Femur (tissue), 1 donor: ENCODE measurements at places on chromosomes 12 and 14.

DNA sequence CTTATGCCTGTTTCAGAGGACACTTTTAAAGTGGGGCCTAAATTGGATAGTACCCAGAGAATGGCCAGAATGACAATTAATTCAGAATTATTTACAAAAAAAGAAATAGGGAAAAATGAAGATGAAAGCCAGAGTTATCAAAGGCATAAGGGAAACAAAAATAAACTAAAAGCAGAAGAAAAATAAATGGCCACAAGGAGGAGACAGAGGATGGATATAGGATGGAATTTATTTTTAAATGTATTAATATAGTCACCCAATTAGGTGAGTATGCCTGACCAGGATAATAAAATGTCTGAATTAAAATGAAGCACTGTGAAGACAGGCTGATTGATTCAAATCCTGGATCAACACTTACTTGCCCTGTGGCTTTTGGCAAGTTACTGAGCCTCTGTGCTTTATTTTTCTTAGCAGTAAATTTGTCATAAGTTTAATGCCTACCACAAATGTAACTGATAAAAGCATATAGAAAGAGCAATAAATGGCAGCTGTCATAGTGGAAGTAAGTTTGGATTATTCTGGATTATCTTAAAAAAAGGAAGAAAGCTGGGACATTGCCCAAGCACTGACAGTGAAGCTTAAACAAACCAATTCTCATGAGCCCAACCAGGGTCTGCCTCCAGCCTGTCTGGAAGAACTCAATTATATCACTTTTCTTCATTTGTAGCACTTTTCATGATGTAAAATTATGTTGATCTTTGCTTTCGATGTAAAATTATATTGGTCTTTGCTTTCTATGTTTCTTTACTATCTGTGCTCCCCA is 3.5 kb downstream of the CLEC9A start:
- no peak for DNase-seq

GRCh38 chr12:124321040-124321481 is 26.2 kb downstream of the RFLNA start:
- DNase-seq: peak; percentile 82

DNA sequence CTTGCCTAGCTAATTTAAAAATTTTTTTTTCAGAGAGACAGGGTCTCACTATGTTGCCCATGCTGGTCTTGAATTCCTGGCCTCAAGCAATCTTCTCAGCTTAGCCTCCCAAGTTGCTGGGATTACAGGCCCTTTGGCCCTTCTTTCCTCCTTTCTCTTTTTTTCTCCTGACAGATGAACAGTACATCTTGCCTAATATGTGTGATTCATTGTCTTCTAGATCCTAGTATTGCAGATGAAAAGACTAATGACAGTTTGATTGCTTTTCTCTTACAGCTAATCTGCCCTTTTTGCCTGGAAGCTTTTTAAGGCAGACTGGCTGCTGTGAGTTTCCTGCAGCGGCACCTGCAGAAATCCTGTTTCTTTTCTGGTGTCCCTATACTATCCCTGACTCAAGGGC is 12.0 kb downstream of the DEPDC4 start:
- DNase-seq: no peak

DNA sequence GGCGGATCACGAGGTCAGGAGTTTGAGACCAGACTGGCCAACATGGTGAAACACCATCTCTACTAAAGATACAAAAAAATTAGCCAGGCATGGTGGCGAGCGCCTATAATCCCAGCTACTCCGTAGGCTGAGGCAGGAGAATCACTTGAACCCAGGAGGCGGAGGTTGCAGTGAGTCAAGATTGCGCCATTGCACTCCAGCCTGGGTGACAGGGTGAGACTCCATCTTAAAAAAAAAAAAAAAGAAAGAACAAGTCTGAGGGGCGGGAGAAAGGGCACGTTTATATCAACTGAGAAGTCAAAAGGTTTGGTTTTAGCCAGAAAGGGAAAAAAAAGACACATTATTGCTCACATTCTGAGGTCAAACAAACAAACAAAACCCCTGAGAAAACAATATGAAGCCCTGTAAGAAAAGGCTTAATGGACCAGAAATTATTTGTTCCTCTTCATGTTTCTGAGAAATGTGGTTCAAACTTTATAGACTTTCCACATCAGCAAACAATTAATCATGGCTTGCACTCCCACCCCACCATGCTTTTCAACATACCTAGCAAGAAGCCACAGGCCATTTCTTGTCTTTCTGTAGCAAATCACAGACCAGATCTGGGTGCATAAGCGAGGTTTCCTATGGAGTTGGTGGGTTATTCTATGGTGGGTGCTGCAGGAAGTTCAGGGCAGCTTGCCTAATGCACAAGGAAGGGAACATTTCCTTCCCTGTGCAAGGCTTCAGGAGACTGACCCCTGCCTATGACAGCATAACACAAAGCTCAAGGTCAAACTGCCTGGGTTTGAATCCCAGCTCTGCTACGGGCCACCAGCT is 80.1 kb downstream of the SSPN start:
- no peak for DNase-seq

GRCh38 chr12:54412786-54413185 is 6.3 kb downstream of the ITGA5 start:
- no peak for DNase-seq
